Activated CD4-positive, alpha-beta T cell treated with anti-CD3 and anti-CD28 coated beads for 36 hours (primary cell): ENCODE measurements at places on chromosomes 6 and 20. TPM values are rescaled to one million over a fixed set of nuclear protein-coding genes. Genes with fewer than 3 reads are reported as not detected.

GRCh38 chr6:167836721-167837120 is 10.0 kb downstream of the AFDN start:
- no peaks in the 10 kb centered on the region for H3K36me3 ChIP-seq
- H3K27ac ChIP-seq, result no peak overlapping the region
- no peak overlapping the region for H3K4me3 ChIP-seq

- H3K27ac ChIP-seq, result no peak overlapping the region
- DNase-seq, result no peak
- H3K4me3 ChIP-seq, result no peak overlapping the region
- no peaks in the 10 kb centered on the region for H3K27me3 ChIP-seq
These were observed 1118.8 kb upstream of the MAP3K7 start for GRCh38 chr6:91705646-91706045.

GRCh38 chr6:149750136-149750609 is 632 bp downstream of the PCMT1 start:
- no peaks in the 10 kb centered on the region for H3K27me3 ChIP-seq
- peak overlapping the region; percentile 80 for H3K27ac ChIP-seq
- peak overlapping the region; percentile 90 for H3K4me3 ChIP-seq

GRCh38 chr6:143443096-143443495 is 7.4 kb downstream of the ADAT2 start:
- H3K4me3 ChIP-seq, result no peak overlapping the region
- H3K36me3 ChIP-seq, result peaks cover 58% of the 10 kb centered on the region
- peaks cover 53% of the 10 kb centered on the region for H3K4me1 ChIP-seq
- H3K27me3 ChIP-seq, result no peaks in the 10 kb centered on the region
- H3K27ac ChIP-seq, result no peak overlapping the region
- no peak for DNase-seq

DNA sequence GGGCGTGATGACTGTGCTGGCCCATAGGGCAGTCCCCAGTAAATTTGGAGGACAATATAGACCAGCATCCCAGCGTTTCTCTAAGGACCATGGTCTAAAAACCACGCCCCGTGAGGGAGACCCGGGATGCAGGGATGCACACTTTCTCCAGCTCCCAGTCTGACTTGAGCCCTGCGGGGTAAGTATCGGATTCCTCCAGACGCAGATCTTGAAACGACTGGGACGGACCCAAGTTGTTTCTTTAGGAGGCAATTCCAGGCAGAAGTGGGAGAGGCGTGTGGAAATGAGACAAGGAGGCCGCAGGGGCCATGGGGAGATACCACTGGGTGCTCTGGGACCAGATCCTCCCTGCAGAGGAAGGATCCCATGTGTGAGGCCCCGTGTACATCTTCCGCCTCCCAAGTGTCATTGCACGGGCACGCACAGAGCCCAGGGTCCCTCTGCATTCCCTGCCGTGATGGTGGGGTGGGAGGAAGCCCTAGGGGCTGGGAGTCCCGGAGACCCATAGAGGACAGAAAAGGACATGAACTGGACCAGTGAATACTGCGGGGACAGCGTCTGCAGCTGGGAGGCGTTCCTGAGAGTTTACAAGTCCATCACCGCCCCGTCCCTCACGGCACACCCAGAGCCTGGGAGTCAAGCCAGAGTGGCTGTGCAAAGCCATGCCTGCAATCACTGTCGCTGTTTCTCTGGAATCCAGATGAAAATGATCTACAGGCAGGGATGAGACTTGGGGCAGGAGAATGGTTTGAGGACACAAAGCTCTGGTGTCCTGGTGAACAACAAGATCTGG is 522.9 kb downstream of the CDH26 start:
- H3K27me3 ChIP-seq, result no peaks in the 10 kb centered on the region
- no peaks in the 10 kb centered on the region for H3K4me1 ChIP-seq
- H3K36me3 ChIP-seq, result no peaks in the 10 kb centered on the region
- no peak overlapping the region for H3K27ac ChIP-seq

- H3K27ac ChIP-seq, result no peak overlapping the region
- peaks cover 4% of the 10 kb centered on the region for H3K27me3 ChIP-seq
- H3K36me3 ChIP-seq, result no peaks in the 10 kb centered on the region
- no peak for DNase-seq
- H3K4me3 ChIP-seq, result no peak overlapping the region
- H3K4me1 ChIP-seq, result no peaks in the 10 kb centered on the region
These were observed 131.0 kb downstream of the DOK5 start for GRCh38 chr20:54606380-54606779.

DNA sequence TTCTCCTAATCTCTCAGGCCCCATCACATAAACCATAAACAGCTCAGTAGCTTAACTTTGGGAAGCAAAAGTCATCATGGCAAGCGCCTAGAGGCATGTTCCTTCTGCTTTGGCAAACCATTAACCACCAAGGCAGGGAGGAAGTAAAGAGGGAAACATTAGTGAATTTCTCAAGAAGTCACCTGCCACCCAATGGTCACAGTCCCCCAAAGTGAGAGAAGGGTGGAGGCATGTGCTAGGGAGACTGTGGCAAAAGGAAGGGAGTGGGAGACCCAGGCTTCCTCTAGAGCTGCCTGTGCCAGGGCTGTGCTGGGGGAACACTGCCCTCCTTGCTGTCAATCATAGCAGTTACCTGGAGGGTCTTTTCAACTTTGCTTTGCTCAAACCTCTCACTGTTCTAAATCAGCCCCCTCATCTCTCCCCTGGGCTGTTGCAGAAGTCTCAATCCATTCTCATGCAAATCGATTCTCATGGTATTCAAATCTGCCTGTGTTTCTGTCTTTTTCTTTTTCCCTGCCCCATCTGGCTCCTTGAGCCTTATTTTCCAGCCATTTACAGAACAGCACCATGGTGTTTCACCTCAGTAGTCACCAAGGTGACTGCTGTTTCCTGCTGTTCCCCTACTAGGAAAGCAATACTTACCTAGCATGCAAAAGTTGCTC is 1.8 kb upstream of the RNF24 start:
- H3K27ac ChIP-seq, result peak overlapping the region; percentile 40
- DNase-seq, result no peak
- peaks cover 25% of the 10 kb centered on the region for H3K4me1 ChIP-seq
- peaks cover 2% of the 10 kb centered on the region for H3K36me3 ChIP-seq
- H3K4me3 ChIP-seq, result peak overlapping the region; percentile 76

- no peak for DNase-seq
- H3K4me1 ChIP-seq, result no peaks in the 10 kb centered on the region
- H3K27me3 ChIP-seq, result no peaks in the 10 kb centered on the region
These were observed 121.7 kb downstream of the EYA4 start for GRCh38 chr6:133362813-133363212.

The ANGPT4 gene
- not detected for total RNA-seq

- H3K4me3 ChIP-seq, result peak overlapping the region; percentile 81
- peak; percentile 78 for DNase-seq
- H3K27me3 ChIP-seq, result peaks cover 4% of the 10 kb centered on the region
- H3K27ac ChIP-seq, result peak overlapping the region; percentile 52
- H3K36me3 ChIP-seq, result no peaks in the 10 kb centered on the region
- H3K4me1 ChIP-seq, result peaks cover 14% of the 10 kb centered on the region
These were observed 29.3 kb upstream of the TRIM27 start for GRCh38 chr6:28953039-28953584.

The CALHM6 gene
- 7.1 TPM for total RNA-seq

DNA sequence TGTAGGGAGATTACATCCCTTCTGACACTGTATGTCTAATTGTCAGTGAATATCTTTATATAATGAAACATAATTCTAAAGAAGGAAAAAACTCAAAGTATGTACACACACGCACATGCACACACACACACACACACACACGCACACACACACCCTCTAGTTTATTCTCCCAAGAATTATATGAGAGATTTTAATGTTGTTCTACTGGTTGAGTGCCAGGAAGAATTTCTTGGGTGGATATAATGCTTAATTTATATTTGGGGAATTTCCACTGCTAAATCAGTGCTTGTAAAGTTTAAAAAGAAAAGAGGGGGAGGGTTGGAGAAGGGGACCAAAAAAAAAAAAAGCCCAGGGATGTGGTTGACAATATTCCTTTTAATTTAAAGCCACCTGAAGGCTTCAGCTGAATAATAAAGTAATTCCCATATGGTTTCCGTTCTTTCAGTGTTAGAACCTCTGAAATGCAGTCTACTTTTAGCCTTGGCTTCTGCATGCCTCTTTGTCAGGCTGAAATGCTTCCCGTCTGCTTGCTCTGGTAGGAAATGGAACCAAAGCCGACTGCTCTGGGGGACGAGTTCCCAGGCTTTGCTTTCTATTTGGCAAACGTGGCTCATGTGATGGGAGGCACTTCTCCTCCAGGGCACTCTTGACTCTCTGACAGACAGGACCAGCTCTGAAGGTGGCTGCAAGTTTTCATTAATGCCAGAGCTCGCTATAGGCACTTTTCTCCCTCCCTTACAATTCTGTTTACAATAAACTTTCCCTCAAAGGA is 225.4 kb downstream of the PRL start:
- no peak overlapping the region for H3K4me3 ChIP-seq
- no peaks in the 10 kb centered on the region for H3K36me3 ChIP-seq
- DNase-seq, result no peak
- peaks cover 22% of the 10 kb centered on the region for H3K4me1 ChIP-seq

DNA sequence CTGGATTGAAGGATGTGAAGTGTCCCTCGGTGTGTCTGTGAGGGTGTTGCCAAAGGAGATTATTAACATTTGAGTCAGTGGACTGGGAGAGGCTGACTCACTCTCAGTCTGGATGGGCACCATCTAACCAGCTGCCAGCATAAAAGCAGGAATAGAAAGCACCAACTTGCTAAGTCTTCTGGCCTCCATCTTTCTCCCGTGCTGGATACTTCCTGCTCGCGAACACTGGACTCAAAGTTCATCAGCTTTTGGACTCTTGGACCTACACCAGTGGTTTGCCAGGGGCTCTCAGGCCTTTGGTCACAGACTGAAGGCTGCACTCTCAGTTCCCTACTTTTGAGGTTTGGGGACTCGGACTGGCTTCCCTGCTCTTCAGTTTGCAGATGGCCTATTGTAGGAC is 220.3 kb upstream of the LRFN2 start:
- no peak overlapping the region for H3K4me3 ChIP-seq
- DNase-seq, result no peak
- H3K36me3 ChIP-seq, result no peaks in the 10 kb centered on the region
- H3K27me3 ChIP-seq, result no peaks in the 10 kb centered on the region

The FAM217B gene
- 33.2 TPM for total RNA-seq

DNA sequence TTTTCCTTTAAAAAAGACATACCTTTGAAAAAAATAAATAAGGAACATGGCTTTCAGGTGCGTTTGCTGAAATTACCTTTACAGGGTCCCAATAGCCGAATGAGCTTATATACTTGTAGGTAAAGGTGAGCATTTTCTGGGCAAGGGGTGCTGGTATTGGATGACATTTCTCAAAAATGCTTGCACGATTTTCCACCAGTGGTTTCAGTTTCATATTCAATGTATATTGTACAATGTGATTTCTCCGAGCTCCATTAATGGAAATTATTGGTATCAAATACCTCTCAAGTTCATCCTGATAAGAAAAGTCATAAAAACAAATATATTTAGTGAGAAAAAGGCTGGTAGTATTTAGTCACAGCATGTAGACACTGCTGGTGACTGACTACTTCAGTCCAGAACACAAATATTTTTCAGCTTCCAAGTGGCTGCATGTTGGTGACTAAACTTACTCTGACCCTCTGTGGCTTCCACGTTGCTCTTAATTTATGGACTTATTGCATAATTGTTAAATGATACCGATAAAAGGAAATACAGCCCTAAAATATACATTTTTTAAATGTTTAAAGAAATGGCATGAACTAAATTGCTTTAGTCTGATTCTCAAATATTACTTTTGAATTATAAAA is 32.9 kb upstream of the ZBTB24 start:
- no peaks in the 10 kb centered on the region for H3K36me3 ChIP-seq
- H3K4me3 ChIP-seq, result peak overlapping the region; percentile 46
- no peaks in the 10 kb centered on the region for H3K27me3 ChIP-seq
- no peak for DNase-seq
- H3K4me1 ChIP-seq, result peaks cover 31% of the 10 kb centered on the region
- H3K27ac ChIP-seq, result peak overlapping the region; percentile 79

The PRPH2 gene
- not detected for total RNA-seq

DNA sequence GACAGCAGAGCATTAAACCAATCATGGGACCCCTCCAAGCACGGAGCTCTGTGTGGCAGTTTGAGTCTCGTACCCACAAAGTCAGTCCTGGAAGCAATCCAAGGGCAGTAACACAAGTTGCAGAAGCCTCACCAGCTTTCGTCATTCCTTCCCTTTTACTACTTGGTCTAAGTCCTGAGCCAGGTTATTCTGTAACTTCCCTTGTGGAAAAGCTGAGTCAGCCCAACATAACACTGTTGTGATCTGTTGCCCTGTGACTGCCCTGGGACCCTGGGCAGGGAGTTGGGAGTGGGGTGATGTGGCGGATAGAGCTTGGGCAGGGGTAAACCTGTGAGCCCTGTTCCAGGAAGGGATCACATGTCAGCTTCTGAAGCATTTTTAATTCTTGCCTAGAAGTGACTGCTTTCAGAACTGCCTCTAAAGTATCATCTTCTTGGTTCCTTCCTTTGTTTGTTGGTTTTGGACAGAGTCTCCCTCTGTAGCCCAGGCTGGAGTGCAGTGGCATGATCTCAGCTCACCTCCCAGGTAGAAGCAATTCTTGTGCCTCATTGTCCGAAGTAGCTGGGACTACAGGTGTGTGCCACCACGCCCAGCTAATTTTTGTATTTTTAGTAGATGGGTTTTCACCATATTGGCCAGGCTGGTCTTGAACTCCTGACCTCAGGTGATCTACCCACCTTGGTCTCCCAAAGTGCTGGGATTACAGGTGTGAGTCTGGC is 183.7 kb upstream of the JAG1 start:
- no peak overlapping the region for H3K4me3 ChIP-seq
- no peak overlapping the region for H3K27ac ChIP-seq
- H3K27me3 ChIP-seq, result peaks cover 3% of the 10 kb centered on the region
- H3K36me3 ChIP-seq, result no peaks in the 10 kb centered on the region
- no peaks in the 10 kb centered on the region for H3K4me1 ChIP-seq
- DNase-seq, result no peak

GRCh38 chr20:44706301-44707017 is 8.7 kb upstream of the CCN5 start:
- no peak overlapping the region for H3K4me3 ChIP-seq
- H3K4me1 ChIP-seq, result no peaks in the 10 kb centered on the region
- no peak overlapping the region for H3K27ac ChIP-seq
- H3K27me3 ChIP-seq, result peaks cover 2% of the 10 kb centered on the region
- no peak for DNase-seq

DNA sequence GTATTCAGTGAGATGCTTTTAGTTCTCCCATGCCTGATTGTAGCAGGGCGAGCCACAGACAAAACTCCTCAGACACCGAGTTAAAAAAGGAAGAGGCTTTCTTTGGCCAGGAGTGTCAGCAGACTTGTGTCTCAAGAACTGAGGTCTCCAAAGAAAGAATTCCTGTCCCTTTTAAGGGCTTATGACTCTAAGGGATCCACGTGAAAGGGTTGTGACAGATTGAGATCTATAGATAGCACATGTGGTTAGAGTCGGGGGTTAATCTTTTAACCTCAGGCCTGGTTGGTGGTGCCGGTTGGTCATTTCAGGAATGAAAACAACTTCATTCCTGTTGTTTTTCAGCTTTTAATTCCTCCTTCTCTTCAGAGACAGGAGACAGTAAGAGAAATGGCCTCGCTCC is 168.8 kb upstream of the GRIK2 start:
- no peaks in the 10 kb centered on the region for H3K36me3 ChIP-seq
- H3K27ac ChIP-seq, result no peak overlapping the region
- H3K4me1 ChIP-seq, result no peaks in the 10 kb centered on the region
- no peak overlapping the region for H3K4me3 ChIP-seq
